Urothelium cell line (cell line): ENCODE measurements at places on chromosomes 3 and 15.

DNA sequence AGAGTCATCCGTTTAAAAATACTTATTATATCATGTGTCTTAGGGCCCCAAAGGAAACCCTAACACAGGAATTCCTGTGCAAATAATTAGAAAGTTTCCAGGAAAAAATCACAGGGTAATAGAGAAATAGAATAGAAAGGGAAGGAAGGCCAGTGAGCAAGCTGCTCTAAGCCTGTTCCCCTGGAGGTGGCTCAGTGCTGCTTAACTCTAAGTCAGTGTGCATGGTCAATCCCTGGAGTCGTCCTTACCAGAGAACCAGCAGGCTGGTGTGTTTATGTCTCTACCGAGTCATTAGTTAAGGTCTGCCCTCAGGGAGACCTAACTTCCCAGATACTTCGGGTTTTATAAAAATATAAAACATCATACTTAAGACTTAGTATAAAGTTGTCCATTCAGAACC is 21.0 kb upstream of the MCF2L2 start:
- peak; percentile 20 for DNase-seq

DNA sequence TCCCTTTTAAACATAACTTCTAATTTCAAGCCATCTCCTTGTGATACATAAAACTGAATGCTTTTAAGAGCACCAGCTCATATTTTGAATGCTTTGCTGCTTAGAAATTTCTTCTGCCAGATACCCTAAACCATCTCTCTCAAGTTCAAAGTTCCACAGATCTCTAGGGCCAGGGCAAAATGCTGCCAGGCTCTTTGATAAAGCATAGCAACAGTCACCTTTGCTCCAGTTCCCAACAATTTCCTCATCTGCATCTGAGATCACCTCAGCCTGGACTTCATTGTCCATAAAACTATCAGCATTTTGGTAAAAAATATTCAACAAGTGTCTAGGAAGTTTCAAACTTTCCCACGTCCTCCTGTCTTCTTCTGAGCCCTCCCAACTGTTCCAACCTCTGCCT is 17.5 kb downstream of the OSTN start:
- no peak for DNase-seq

- DNase-seq = no peak
Measured at GRCh38 chr3:41209646-41210045, 10.3 kb downstream of the CTNNB1 start.

- no peak for DNase-seq
Measured at GRCh38 chr15:79540551-79540950, 108.4 kb downstream of the MINAR1 start.

DNA sequence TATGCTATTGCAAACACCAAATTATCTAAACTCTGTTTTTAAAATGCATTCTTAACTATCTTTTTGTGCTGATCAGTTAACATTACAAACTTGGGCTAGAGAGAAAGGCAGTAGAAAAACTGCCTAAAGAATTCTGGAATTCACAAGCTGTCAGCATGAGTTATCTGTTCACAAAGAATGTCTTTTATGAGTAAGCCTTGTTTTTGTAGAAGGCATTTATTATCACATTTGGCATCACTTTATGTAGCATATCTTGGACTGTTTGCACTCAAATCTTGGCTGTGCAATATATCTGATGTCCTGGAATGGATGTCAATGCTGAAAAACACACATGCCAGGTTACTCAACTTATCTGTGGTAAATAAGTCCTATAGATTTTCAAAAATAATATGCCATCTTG is 15.5 kb upstream of the BCHE start:
- no peak for DNase-seq

GRCh38 chr3:15861163-15861562 is 63.4 kb upstream of the ANKRD28 start:
- no peak for DNase-seq

DNA sequence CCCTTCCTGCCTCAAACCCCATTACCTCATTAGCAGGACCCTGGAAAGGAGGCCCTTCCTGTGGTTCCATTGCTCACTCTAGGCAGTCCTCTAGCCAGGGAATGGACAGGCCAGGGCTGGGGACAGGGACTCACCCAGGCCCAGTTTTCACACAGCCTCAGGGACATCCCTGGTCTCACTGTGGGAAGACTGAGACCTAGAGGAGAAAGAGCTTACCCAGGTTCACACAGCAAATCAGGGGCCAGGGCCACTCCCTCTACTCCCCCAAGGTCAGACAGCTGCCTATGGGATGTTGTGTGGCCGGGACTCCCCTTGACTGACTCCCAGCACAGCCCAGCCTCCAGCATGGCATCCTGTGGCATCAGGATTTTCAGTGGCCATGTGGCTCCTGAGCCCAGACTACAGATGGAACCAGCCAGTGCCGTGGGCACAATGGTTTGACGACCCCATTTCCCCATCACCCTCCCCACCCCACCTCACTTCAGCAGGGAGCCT is 49.3 kb downstream of the ADAMTS7 start:
- DNase-seq = no peak

DNA sequence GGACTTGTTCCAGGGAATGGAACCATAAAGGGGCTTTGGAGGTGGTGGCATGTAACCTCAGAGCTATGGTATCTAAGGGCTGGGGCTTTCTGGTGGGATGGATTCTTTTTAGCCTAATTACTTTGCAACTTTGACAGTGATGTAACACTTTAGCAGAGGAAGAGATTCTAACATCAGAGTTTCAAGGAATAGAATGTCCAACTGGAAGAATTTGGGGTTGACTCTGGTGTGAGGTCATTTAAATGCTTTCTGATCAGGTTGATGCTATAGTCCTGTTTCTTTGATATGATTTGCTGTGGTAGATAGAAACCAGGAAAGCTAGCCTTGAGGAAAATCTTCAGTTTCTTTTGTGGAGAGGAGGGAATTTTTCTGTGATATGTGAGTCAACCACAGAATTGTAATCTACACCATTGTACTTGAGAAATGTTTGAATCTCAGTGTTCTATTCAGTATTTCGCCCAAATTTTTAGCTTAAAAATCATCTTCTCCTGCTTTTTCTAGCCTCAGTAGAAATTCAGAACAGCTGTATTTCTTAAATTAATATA is 40.0 kb downstream of the ATP2C1 start:
- no peak for DNase-seq

GRCh38 chr3:28867836-28868235 is 413.0 kb upstream of the RBMS3 start:
- DNase-seq = no peak

GRCh38 chr3:31974471-31974870 is 6.6 kb downstream of the OSBPL10 start:
- DNase-seq = no peak

GRCh38 chr15:60970246-60971170 is 258.6 kb downstream of the RORA start:
- no peak for DNase-seq

GRCh38 chr3:111808439-111808838 is 50.6 kb upstream of the PHLDB2 start:
- no peak for DNase-seq

DNA sequence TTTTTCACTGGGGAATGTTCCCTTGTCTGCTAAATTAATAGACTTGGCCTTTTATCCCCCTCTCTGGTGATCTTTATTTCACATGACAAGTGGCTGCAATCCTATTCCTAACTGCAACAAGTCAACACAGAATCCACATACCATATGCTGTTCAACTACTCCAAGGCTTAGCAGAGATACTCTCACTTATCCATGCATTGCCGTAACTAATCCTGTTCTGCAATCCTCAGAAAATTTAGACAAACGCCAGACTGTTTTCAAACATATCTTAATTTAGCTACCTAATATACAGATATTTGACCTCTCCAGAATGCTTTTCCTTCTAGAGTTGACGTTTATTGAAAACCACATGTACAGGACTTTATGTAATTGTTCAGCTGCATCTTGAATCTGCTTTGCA is 37.9 kb downstream of the EID1 start:
- no peak for DNase-seq

DNA sequence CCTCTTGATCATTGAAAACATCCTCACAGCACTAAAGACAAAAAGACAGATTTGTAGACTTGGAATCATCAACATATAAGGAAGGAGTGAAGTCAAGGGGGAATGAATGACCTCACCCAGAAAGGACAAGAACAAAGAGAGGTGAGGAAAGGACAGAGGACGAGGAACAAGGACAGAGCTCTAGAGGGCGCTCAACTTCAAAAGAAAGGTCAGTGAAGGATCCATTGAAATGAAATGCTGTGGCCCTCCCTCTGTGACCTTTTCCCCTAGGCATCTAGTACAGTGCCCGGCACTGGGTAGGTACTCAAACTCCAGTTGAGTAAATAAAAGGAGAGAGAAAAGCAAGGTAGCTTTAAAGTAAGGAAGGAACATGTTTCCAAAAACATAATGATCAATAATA is 2.6 kb downstream of the ATP8B4 start:
- peak; percentile 11 for DNase-seq

GRCh38 chr15:69210574-69210973 is 50.1 kb downstream of the GLCE start:
- DNase-seq = no peak

DNA sequence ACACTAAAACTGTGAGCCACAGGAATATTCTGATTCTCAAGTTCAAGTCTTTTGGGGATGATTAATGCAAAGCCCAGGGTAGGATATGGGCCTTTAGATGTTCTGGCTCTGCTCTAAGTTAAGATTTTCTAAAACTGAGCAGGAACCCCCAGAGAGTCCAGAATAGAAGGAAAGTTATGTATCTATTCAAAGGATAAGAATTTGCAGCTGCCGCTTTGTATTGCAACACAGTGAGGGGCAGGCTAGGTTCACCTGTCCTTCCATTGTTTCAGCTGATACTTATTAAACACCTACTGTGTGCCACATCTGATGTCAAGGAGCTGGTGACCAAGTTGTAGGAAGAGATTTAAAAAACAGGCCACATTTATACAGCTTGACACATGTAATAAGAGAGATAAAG is 290.4 kb downstream of the MAGI1 start:
- DNase-seq = no peak

GRCh38 chr3:42507761-42508335 is 5.4 kb downstream of the VIPR1 start:
- DNase-seq = no peak
